Stimulated activated CD4-positive, alpha-beta T cell treated with anti-CD3 and anti-CD28 coated beads, Interleukin-15, amount 100 ng/mL, for 1 hour (primary cell): ENCODE measurements at places on chromosomes 1 and 21.

GRCh38 chr1:5620997-5621396, 371.2 kb downstream of the NPHP4 start:
- DNase-seq = no peak

GRCh38 chr1:57551476-57551875, 127.6 kb upstream of the DAB1 start:
- no peak for DNase-seq

DNA sequence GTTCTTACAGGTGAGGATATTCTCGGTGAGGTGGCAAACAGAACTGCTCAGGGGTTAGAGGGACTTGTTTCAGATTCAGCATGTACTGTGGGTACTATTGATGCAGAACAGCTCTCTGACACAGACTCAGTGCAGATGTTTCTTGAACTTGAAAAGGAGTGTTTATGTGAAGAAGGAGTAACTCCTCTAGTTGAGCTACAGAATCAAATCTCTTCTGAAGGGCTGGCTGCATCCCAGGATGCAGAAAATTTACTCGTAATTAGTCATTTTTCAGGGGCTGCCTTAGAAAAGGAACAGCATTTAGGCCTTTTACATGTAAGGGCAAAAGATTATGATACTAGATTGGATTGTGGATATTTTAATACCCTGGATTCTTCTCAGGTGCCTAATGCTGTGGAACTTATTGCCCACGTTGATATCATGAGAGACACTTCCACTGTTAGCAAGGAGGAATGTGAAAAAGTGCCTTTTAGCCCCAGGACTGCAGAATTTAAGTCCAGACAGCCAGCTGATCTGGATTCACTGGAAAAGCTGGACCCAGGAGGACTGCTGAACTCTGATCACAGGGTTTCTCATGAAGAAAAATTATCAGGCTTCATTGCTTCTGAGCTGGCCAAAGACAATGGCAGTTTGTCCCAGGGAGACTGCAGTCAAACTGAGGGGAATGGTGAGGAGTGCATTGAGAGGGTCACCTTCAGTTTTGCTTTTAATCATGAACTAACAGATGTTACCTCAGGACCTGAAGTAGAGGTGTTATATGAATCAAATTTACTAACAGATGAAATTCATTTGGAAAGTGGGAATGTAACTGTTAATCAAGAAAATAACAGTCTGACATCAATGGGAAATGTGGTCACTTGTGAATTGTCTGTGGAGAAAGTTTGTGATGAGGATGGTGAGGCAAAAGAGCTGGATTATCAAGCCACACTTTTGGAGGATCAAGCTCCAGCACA, 79.6 kb upstream of the BMP8A start:
- no peak for DNase-seq

DNA sequence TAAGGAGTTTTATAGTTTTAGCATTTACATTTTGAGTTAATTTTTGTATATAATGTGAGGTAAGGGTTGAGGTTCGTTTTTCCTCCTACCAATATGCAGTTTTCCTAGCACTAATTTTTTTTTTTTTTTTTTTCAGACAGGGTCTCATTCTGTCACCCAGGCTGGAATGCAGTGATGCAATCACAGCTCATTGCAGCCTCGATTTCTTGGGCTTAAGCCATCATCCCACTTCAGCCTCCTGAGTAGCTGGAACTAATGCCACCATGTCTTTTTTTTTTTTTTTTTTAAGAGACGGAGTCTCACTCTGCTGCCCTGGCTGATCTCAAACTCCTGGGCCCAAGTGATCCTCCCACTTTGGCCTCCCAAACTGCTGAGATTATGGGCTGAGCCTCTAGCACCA, 2.5 kb upstream of the UBASH3A start:
- no peak for DNase-seq

GRCh38 chr1:104084380-104084779, 334.7 kb downstream of the AMY1C start:
- no peak for DNase-seq

DNA sequence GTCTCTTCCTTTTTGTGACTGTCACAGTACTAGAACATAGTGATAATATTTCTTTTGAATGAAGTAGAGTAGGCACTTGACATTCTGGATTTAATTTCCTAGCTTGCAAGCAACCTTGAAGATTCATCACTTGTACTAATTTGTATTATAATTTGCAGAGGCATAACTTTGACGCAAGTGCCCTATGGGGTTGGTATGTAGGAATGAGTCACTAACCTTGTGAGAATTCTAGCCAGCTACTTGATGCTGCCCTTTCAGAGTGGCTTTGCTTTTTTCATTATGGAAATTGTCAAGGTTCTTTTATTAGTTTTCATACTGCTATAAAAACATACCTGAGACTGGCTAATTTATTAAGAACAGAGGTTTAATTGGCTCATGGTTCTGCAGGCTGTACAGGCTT, 13.7 kb upstream of the DPH5 start:
- no peak for DNase-seq

DNA sequence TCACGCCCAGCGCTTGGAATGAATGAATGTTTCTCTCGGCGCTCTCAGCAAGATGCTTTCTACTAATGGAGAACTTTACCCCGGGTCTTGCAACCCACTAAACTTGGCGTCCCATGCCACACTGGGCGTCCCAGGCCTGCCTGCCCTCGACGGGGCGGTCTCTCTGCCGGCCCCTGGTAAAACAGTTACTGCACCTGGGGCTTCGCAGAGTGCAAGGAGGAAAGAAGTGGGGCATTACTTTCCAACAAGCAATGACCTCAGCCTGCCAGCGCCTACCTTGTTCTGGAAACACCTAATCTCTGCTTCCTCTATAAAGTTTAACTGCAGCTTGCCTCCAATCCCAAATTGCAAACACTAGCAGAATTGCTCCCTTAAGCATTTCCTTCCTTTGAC, 27.8 kb upstream of the NFIA start:
- DNase-seq = no peak

DNA sequence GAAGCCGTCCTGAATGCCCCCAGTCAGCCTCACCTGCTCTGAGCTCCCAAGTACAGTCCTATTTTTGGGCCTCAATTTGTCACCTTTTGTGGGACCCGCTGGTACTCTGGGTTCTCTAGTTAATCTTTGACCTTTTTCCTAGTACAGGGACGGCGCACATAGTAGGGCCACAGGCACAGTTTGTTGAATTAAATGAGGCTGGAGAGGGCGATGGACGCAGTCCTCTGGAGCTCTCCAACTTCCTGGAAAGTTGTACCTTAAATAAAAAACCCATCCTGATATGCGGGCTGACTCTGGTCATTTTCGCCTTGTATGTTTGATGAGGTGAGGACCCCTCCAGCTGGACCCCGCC, 4.8 kb downstream of the FAM110D start:
- DNase-seq = no peak

GRCh38 chr1:39250460-39251240, 46.2 kb downstream of the MACF1 start:
- DNase-seq = no peak

GRCh38 chr1:230828421-230828820, 39.9 kb downstream of the C1orf198 start:
- DNase-seq = no peak

- no peak for DNase-seq
Observed at GRCh38 chr1:39752703-39753102, 14.0 kb downstream of the PPIE start.

DNA sequence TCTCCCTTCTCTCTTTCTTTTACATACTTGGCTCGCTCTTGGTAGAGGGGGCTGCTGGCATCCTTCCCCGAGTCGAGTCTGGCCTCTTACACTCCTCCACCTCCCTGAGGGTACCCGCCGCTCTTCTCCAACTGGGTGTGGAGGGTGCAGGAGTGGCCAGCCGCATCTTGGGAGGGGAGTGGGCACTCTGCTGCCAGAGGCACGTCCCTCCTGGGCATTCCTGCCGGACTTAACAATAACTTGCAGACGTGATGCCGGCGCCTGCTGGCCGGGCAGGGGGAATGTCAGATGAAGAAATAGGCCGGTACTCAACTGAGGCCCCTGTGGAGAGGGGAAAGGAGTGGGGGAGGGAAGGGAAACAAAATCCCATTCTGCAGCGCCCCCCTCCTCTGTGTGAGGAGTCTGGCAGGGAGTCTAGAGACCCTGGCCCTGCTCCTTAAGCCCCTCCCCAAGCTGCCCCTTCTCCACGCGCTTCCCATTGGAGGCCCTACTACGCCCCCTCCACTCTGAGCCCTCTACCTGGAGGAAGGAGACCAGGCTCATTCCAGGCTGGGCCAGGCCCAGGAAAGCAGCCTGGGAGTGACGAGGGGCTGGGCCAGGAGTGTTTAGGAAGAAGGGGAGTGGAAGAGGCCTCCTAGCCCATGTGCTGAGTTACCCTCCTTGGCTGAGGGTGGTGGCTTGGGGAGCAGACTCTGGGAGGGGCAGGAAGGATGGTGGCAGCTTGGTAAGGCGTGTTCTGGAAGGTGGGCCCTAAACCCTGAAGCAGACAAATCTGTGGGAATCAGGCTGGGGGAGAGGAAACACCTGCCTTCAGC, 1.8 kb downstream of the ATP2B4 start:
- no peak for DNase-seq

GRCh38 chr21:33761441-33762036, 119.2 kb downstream of the ITSN1 start:
- DNase-seq = no peak

DNA sequence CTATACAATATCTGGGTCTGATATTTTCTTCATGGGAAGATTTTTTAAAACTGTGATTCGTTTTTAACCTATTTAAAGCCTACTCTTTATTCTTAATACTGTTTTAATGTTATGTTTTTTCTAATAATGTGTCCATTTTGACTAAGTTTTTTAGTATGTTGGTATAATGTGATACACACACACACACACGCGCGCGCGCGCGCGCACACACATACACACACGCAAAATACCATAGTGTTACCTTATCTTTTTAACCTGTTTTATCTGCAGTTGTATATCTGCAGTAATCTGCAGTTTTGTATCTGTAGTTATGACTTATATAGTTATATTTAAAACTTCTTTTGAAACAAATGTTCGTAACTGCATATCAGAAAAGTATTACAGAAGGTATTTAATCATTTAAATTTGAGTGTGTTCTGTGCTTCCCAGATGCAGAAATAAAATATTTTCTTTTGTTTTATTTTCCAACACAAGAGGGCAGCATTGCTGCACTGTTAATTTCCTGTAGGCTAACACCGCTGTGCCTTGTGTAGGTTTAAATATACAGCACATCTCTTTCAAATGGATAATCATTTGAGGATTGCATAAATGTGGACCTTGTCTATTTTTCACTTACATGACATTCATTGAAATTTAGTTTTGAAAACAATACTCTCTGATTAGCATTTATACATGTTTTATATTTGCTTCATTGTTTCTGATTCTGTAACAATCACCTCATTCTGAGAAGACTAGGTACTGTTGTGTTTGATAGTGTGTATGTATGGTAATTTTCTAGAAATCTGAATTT, 166.1 kb downstream of the PDE4B start:
- DNase-seq = no peak

- DNase-seq = no peak
Observed at GRCh38 chr1:43329995-43330751, 7.4 kb upstream of the MPL start.

DNA sequence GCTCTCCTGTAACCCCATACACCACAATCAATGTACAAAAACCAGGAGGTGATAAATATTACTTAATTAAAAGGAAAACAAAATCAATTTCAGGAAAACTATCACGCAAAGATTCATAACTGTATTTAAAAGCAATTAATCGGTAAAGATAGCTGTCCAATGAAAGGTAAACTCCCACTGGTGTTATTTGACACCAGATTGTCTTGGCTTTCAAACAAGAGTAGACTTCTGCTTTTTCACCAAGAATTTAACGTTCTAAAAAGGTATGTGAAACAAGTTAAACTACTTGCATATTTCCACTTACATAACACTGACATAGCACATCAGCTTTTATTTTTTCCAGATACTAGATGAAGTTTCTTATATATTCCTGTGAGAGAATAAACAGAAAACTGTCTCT, 3.5 kb downstream of the PLPP3 start:
- no peak for DNase-seq

GRCh38 chr1:71019233-71019969, 28.2 kb downstream of the PTGER3 start:
- DNase-seq = no peak

GRCh38 chr21:39131791-39132190, 51.5 kb downstream of the PSMG1 start:
- no peak for DNase-seq

- DNase-seq = no peak
Observed at GRCh38 chr1:152519851-152520250, 5.6 kb downstream of the CRCT1 start.

DNA sequence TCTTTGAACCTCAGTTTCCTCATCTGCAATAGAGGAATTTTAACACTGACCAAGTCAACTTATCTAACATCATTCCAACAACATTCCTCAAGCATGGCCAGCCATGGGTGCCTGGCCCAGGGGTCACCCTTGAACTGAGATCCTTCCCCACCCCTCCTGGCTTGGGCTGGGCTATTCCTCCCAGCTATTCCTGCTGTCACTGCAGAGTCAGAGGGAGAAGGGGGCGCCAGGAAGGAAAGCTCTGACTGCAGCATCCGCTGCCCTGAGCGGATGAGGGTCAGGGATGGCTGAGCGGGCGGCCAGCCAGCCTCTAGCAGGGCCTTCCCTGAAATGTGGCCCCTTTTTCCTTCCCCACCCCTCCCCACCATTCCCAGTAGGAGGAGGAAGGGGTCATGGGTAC, 3.1 kb downstream of the TINAGL1 start:
- DNase-seq = no peak

DNA sequence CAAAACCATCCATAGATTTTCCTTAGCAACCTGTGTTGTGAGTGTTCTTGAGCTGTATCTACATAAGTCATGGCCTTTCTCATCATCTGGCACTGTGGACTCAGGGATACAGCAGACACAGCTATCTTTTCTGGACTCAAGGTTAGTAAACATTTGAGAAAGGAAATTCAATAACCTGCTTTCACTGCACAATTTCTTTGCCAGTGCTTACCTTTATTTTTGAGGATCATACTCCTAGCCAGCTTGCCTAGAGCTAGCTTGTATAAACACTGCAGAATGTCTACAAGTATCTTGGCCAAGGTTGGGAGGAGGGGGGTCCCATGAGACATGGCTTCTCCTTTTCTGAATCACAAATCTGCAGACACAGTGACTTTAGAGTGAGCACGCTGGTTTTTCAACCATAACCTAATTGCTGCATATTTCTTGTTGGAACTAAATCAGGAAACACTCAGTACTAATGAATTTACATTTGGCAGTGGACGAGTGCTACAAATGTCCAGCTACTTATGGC, 27.2 kb downstream of the ADAMTS5 start:
- DNase-seq = no peak
